ENCODE measurements at places on chromosomes 13 and 19.

GRCh38 chr13:75689686-75690085 is 53.6 kb downstream of the LMO7 start:
- no peak for DNase-seq

DNA sequence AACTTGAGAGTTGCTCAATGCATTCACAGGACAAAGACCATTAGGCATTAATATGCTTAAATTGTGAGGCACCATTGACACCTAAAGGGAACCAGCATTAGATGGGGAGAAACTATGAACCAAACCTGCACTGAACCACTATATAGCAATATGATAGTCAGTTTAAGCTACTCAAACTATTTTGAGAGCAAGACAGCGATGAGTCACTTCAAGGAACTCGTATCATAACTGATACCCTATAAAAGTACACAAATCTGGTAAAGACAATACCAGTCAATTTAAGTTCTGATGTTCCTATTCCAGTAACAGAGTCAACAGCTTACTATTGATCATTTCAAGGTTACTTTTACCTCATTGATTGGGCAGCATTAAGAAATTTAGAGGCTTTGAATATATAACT is 151.3 kb upstream of the ATXN8OS start:
- DNase-seq: no peak

DNA sequence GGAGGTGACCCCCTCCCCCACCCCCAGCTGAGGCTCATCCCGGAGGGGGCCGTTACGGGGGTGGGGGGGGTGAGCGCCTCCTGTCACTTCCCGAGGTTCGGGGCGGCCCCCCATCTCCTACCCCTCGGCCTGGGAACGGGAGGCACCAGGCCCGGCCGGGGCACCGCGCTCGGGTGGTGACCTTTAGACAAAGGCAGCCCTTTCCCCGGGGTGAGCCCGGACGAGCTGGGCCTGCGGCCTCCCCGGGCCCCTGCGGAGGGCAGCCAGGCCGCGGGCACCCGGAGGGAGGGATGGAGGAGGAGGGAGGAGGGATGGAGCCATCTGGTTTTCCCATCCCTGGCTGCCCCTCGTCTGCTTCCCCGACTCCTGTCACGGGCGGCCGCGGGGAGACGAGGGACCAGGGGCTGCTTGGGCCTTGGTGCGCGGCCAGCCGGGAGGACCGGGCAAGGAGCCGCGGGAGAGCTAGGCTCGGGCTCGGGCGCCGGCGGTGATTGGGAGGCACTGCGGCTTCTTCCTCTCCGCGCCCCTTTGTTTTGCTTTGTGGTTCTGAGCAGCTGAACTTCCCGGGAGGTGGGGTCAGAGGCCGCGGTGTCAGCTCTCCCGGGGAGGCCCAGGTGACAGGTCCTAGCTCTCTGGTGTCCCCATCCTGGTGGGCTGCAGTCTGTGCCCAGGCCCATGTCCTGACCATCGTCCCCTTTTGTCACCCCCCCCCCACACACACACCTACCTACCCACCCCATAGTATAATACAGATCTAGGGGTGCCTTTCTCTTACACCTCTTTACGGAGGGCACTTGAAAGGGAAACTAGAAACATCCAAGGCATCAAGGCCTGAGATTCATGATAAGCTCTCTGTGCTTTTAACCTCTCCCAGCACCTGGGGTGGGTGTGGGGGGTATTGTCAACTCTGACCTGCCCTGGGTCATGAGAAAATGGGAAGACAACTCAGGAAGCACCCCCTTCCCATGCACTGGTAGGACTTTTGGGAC is 1.3 kb downstream of the BICRA start:
- DNase-seq: peak; percentile 70

GRCh38 chr19:18699403-18700054 is 16.0 kb downstream of the CRTC1 start:
- DNase-seq: no peak

DNA sequence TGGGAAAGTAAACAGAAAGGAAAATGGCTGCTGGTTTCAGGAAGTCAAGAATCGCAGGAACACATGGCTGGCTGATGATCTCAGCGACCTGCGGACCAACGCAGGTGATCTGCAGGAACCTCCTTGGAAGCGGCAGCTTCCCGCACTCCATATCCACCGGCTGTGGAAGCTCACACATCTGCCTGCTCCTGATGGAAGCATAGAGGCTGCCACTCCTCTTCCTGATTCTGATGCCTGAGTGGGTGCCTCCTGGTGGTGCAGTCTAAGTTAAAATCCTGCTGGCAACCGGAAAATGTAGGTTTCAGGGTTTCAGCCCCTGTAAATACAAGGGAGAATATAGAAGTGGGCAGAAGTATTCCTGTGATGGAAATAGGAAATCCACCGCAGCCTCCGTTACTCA is 75.5 kb downstream of the TNFSF13B start:
- no peak for DNase-seq

DNA sequence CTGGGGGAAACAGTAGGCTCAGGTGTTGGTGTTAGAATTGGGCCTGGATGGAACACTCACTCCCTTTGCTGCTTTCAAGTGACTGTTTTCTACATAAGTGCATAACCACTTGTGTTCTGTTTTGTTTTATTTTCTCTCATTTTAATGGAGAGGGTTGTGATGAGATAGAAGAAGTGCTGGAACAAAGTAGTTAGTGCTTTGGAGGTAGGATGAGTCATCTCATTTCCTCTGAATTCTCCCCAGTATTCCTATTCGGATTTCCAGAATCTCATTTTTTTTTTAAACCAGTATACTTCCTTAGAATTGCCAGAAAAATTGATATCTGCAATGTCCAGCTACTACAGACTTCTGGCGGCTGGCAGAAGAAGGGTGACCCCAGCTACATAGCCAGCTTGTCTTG is 575.9 kb downstream of the MYO16 start:
- no peak for DNase-seq

DNA sequence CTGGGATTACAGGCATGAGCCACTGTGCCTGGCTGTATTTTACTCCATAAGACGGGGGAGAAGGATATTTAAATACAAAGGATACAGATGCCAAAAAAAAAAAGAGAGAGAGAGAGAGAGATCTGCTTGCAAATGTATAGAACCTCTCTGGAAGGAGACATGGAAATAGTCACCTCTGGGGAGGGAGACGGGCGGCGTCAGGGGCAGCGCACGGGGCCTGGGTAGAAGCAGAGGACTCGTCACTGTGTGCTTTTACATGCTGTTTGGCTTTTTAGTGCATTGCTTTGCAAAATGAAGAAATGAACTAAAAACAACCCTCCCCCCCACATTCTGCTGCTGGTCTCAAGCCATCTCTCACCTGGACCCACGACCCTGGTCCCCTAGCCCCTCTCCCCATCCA is 4.8 kb upstream of the ZNF653 start:
- DNase-seq: no peak

DNA sequence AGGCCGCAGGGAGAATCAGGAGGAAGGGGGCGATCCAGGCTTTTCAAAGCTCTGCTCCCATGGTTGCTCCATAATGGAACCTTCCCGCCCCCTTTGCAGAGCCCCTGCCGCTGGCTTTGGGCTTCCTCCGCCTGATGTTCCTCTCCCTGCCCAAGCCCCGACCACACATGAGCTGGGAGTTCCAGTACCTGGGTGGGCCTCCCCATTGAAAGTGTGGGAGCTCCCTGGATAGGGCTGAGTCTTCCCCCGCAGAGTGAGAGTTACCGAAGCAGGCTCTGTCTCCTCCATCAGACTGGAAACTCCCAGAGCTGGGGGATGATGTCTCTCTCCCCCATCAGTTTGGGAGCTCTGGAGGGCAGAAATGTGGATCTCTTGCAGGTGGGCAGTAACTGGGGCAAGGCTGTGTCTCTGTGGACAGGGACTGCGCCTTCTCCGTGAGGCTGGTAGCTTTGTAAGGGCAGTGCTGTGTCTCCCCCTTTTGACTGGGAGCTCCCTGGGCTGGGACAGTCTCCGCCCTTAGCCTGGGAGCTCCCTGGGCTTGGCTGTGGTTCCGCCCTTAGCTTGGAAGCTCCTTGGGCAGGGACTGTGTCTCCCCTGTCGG is 722 bp downstream of the DCAF15 start:
- DNase-seq: peak; percentile 49

GRCh38 chr19:39745643-39746042 is 7.8 kb upstream of the CLC start:
- DNase-seq: no peak

- DNase-seq: no peak
Measured at GRCh38 chr19:19750842-19751790, 18.2 kb upstream of the ZNF14 start.

- DNase-seq: no peak
Measured at GRCh38 chr13:77306458-77306857, 20.4 kb downstream of the MYCBP2 start.

DNA sequence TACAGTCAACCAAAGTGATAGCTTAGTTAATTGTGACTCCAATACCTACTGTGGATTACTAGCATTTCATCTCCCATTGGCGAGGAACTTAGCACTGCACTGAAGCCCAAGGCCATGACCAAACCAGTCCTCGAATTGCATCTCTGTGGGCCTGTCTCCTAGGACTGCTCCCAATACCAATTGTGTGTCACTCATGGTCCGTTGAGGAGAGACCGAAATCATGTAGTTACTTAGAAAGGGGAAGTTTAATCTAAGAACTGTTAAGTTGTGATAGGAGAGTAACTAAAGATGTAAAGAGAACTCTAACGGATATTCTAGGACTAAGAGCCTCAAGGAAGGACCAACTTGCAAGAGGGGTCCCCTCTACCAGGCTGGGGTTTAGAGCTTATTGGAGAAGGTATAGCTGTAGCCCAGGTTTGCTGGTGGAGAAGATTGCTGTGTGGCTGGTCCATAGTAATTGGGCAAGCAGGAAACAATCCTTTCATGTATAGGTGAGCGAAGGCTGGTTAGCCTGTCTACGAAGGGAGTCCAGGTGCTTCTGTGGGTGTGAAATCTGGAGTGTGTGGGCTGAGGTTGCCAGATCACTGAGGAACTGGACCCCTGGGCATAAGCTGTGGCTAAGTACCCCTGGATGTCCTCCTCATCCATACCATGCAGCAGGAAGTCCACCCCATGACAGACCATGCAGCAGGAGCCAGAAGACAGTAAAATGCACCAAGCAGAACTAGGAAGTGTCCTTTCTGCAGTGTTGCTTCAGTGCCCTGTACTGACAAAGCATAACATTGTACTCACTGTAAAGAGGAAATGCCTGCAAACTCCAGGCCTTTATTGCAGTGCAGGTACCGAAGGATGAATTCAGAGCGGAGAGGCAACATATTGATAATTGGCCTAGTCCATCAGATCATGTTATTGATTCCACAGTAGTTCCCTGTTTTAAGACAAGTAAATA is 30.8 kb downstream of the DNAJC3 start:
- DNase-seq: no peak

- DNase-seq: no peak
Measured at GRCh38 chr13:107554460-107554859, 660.9 kb downstream of the LIG4 start.

GRCh38 chr13:98858191-98858590 is 105.7 kb upstream of the SLC15A1 start:
- DNase-seq: no peak

DNA sequence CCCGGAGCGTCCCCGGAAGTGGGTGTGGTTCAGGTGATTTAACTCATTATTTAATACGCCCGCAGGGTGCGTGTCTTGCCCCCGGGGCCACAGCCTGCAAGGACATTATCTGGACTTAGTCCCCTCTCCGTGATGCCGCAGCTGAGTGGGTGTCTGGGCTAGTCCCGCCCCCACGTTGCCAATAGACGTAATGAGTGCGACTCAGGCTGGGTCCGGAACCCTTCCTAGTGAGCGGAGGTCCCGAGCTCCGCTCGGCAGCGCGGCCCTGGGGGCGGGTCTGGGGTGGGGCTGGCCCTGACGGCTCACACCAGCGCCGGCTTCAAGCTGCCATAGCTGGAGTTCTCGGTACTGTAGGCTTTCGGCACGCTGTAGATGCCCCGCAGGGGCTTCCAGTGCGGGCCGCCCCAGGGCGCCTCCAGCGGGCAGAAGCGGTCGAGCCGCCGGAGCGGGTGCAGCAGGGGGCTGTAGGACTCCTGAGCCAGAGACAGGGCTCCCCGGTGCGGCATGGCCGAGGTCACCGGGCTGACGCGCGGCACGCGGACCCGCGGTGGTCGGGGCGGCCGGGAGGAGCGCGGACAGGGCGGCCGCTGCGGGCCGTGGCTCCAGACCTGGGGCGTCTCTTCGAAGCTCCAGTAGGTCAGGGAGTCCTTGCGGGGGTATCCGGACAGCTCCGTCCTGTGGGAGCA is 918 bp upstream of the LHB start:
- DNase-seq: peak; percentile 67

- no peak for DNase-seq
Measured at GRCh38 chr13:34894756-34895155, 47.3 kb upstream of the NBEA start.

DNA sequence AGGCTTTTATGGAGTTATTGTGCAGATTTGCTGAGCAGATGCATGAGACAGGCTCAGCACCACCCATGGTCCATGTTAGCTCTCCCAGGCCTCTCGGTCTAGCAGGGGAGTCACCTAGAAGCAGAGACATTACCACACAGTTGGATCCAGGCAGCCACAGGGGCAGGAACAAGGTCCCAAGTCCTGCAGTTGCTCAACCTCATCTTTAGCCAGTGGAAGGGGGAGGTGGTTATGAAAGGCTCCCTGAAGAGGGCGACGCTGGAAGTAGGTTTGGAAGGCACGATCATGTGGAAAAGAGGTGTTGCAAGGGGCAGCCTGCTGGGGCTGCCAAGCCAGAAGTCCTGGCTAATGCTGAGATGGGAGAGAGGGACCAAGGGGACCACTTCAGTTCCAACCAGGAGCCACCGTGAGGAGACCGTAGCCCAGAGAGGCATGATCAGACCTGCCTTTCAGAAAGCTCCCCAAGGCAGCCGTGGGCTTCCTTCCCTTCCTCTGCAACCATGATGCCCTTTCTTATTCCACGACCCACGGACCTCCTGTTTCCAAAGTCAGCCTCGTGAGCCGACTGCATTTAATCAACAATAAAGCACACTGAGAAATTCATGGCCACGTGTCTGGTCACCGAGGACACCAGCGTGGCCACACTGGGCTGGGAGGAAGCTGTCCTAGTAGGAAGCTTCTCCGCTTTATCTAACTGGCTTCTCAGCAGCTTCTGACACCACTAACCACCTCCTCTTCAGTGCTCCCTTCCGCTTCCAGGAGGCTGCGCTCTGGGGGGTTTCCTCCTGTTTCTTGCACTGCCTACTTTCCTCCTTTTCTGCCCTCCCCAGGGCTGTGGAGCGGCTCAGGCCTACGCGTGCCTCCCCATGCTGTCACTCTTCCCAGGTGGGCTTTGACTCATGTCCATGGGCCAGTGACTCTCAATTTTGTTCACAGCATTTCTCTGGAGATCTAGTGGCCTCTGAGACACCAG is 2.6 kb downstream of the AP1M1 start:
- no peak for DNase-seq
